Tibial nerve (tissue), 4 donors: ENCODE measurements at places on chromosomes 2 and 18. TPM values are rescaled to one million over a fixed set of nuclear protein-coding genes. Genes with fewer than 3 reads are reported as not detected.

DNA sequence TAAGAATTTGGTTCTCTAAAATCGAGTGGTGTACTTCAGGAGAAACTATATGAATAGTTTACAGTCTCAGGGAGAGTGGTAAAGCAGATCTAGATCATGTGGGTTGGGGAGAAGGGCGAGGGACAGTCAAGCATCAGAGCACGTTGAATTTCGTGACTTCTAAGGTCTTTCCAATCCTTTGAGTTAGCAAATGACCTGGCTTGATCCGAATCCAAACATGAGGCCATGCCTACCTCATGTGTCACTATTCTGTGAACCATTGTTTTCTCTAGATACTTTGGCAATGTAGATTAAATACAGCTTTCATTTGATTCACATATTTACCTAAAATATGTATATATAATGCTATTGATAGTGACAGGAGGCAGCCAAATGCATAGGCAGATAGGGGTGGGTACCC lies 674.9 kb downstream of the NYAP2 start:
- DNase-seq = no peak
- H3K36me3 ChIP-seq = no peaks in the 10 kb centered on the region
- H3K27me3 ChIP-seq = no peaks in the 10 kb centered on the region
- no peak overlapping the region for H3K4me3 ChIP-seq

- no peaks in the 10 kb centered on the region for H3K27me3 ChIP-seq
- peaks cover 8% of the 10 kb centered on the region for H3K36me3 ChIP-seq
- H3K4me3 ChIP-seq = no peak overlapping the region
- H3K4me1 ChIP-seq = peaks cover 39% of the 10 kb centered on the region
- H3K27ac ChIP-seq = no peak overlapping the region
Measured at GRCh38 chr2:10449838-10450691, 1.9 kb upstream of the ODC1 start.

- H3K27me3 ChIP-seq = no peaks in the 10 kb centered on the region
- no peaks in the 10 kb centered on the region for H3K36me3 ChIP-seq
- no peak overlapping the region for H3K27ac ChIP-seq
- H3K4me1 ChIP-seq = no peaks in the 10 kb centered on the region
- H3K4me3 ChIP-seq = no peak overlapping the region
Measured at GRCh38 chr2:127820080-127820668, 9.2 kb upstream of the WDR33 start.

DNA sequence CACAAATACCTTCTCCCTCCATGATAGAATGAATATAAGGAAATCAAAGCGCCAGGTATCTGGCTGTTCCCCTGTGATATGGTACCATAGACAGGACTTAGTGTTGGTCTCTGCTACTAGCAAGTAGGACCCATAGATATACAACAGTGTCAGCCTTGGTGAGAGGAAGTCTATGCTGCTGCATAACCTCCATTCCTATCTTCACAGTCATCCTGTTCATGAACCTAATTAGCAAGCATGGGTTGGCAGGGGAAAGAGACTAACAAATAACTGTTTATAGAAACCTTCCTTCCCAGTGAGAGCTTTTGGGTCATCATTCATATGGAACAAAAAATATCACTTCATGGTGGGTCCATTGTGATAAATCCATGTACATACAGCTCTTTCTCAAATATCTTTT lies 188.9 kb upstream of the FAM98A start:
- DNase-seq = no peak
- no peak overlapping the region for H3K27ac ChIP-seq
- H3K36me3 ChIP-seq = no peaks in the 10 kb centered on the region
- H3K4me3 ChIP-seq = no peak overlapping the region

- H3K4me1 ChIP-seq = no peaks in the 10 kb centered on the region
- H3K4me3 ChIP-seq = no peak overlapping the region
- H3K36me3 ChIP-seq = no peaks in the 10 kb centered on the region
- DNase-seq = no peak
- no peak overlapping the region for H3K27ac ChIP-seq
- no peaks in the 10 kb centered on the region for H3K27me3 ChIP-seq
Measured at GRCh38 chr18:73283032-73283431, 415.2 kb upstream of the NETO1 start.

Gene ARHGAP25
- 9.6 TPM for total RNA-seq

Gene PROC
- not detected for total RNA-seq
